ENCODE measurements at places on chromosomes 7 and 10.

- peak; percentile 97 for DNase-seq
Observed at GRCh38 chr7:47651355-47652317, 69.7 kb upstream of the TNS3 start.

GRCh38 chr7:97733276-97734161 lies 1.6 kb downstream of the TAC1 start:
- DNase-seq: no peak

GRCh38 chr10:114821915-114822443 lies 399 bp downstream of the FHIP2A start:
- peak; percentile 46 for DNase-seq

DNA sequence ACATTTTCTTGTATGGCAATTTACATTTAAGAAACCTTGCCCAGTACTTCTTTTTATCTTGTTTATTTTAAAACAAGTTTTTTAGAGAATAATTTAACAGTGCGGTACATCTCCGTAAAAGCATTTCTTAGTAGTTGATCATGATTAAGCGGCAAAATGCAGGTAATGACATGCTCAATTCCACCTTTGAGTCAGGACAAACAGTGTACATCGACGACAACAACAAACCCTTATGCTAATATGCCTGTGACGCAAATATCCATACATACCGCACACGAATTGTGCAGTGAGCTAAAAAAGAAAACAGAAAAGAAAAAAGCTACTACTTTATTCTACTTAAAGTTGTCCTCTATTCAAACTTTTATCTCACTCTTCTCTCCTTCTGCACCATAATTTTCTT lies 1.9 kb downstream of the MAGI2 start:
- DNase-seq: no peak

DNA sequence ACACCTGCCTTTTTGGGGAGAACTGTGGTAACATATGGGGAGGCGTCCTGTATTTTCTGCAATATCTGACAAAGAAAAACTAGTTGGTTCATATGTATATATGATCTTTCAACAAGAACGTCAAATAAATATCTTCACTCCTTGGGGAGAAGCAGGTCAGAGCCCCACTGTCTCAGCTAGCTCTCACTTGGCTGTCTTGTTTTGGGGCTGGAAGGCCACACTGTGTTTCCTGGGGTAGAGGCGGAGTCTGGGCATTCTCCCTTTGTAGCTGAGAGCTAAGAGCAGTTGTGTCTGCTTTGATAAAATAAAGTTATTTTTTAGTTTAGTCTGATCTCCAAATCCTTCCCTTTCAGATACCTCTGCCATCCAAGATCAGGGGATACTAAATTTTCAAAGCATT lies 83.9 kb upstream of the IGFBP3 start:
- DNase-seq: no peak

Measured in A549 (cell line).